Erythroblast (primary cell): ENCODE measurements at places on chromosomes 7 and 10.

DNA sequence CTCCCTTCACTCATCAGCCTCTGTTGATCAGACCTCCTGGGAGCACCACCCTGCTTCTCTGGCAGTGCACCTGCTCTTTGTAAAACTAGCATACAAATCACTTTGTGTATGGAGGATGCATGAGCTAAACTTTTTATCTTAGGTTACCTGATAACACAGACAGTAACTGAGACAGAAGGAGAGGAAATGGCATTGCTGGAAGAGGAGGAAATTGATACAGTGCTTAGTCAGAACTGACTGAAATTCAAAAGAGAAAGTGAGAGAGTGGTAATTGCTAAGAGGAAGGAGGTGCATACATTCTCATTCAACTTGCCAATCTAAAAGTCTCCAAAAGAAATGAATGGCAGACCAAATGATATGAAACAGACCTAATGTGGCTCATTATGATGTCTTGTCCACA, 1120.7 kb downstream of the GATA3 start:
- DNase-seq: no peak

- no peak for DNase-seq
Measured at GRCh38 chr7:157687845-157688532, 351.2 kb downstream of the DNAJB6 start.

GRCh38 chr10:129522041-129522585, 55.1 kb downstream of the MGMT start:
- no peak for DNase-seq

DNA sequence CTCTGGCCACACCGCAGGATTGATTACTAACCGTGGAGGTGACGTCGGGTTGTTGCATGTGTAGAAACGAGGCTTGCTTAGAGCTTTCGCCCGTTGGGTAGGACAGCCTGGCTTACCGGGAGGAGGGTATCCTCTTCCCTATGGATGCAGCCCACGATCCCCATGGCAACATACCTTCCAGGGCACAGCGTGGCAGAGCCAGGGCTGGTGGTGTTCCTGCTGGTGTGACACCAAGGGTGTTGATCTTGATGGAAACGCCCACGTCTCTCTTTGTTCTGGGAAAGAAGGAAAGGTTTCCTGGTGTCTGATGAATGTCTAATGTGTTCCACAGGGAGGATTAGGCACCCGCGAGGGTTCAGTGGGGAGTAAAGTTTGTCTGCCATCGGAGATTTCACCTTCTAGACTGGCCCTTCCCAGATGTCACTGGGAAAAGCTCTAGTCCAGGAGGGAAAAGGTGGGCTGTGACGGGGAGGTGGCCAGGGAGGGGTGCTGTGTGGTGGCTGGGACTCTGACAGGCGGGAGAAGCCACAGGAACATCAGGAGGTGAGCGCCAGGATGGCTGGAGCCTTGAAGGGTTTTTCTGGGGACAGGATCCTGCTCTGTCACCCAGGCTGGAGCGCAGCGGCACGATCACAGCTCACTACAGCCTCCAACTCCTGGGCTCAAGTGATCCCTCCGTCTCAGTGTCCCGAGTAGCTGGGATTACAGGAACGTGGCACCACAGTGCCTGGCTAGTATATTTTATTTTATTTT, 102.1 kb downstream of the CUX1 start:
- no peak for DNase-seq

- no peak for DNase-seq
Measured at GRCh38 chr10:79994556-79994955, 45.7 kb upstream of the SFTPD start.

DNA sequence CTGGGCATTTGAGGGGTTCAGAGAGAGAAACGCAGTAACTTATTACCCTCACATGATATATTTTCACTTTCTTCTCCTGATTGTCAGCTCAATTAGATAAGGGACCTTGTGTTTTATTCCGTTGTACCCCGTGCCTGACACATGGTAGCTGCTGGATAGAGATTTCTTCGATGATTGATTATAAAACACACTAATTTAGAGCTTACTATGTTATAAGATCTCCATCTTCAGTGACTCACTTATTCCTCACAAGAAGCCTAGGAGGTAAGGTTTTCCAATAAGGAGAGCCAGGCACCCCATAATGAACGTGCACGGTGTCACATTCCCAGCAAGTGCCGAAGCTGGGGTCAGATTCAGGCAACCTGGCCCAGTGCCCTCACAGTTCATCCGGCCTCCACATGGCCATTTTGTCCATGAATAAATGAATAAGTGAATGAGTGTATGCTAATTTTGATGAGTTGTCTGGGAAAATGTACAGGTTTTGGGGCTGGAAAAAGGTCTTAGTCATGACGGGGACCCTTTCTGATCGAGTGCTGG, 138.1 kb upstream of the CDCA7L start:
- no peak for DNase-seq

GRCh38 chr7:112137141-112138101, 68.8 kb downstream of the DOCK4 start:
- DNase-seq: no peak

GRCh38 chr7:46658281-46658680, 737.2 kb upstream of the IGFBP3 start:
- DNase-seq: no peak

- peak; percentile 40 for DNase-seq
Measured at GRCh38 chr10:75191821-75192568, 18.6 kb upstream of the VDAC2 start.

DNA sequence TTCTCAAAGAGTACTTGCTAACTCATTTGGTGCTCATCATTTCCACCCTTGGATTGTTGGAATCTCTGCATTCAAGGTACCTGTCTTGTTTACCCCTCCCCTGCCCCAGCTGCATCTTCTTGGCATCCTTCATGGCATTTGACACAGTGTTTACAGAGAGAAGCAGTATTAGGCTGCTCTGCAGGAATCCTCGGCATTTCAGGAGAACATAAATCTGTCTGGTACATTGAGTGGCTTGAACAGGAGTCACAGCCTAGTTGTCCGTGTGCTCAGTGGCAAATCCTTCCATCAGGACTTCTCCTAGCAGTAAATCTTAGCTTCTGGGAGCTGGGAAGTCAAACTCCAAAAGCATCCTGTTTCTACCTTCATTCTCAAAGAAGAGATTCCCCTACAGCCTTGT, 136.8 kb upstream of the YAE1 start:
- DNase-seq: no peak

- DNase-seq: no peak
Measured at GRCh38 chr7:81871606-81872265, 101.9 kb upstream of the HGF start.

DNA sequence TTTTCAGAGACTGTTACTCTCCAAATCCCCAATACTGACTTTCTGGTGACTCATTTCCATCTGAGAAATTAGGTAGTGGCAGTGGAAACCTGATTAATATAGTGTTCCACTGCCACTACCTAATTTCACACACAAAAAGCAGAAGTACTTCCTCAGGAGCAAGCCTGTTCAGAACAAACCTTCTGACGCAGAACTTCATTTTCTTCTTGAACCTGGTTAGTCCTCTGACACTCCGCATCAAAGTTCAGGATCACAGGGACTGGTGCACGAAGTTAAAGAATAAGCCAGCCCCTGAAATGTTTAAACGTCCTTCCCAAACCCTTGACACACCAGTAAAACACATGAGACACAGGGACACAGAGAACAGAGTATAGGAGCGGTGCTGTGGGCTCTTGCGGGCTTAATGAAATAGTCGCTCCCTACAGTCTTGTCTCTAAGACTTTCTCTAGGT, 4.4 kb downstream of the WDR91 start:
- no peak for DNase-seq

DNA sequence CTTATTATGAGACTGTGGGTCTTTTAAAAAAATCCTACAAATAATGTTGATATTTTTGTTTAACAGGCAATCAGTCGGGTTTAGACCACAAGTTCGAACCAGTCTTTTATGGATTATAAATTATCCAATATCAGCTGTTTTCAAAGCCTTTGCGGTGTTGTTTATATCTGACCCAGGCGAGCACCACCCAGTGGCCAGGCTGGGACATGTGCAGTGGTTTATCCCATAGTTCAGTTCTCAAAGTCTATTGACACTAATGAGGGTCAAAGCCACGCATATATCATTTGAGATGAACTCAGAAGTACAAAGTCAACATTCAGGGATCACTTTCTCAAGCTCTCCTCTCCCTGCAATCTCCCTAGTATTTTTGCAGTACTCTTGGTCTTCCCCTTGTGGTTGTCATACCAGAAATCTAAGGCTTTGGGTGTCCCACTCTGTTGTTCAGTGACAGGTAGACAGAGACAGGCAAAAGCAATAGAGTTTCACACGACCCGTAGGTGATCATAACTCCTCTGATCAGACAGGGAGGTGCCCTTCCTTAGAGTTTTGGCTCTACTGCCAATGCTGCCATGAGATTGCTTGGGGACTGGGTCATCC, 117.4 kb upstream of the POM121L12 start:
- peak; percentile 4 for DNase-seq

- DNase-seq: no peak
Measured at GRCh38 chr7:67807826-67808225, 811.2 kb downstream of the TYW1 start.

GRCh38 chr7:107995184-107996071, 7.5 kb downstream of the LAMB1 start:
- no peak for DNase-seq

GRCh38 chr7:150931199-150931869, 46.8 kb downstream of the KCNH2 start:
- DNase-seq: peak; percentile 57

DNA sequence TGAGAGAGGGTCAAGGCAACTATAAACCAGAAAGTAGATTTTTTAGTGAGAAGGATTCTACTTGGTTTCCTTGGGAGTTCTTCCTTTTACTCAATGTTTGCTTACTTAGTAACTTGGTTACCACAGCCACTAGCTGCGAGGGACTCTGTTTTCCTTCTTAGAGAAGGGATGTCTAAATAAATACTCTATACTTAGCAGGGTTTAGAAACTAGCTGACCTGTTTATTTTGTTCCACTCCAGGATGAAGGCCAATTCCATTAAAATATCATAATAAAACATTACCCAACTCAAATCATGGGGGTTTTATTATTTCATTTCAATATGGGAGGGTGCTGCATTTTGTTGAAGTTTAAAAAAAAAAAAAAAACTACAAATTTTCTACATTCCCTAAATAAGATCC, 87.3 kb downstream of the PPP1R3A start:
- no peak for DNase-seq

- no peak for DNase-seq
Measured at GRCh38 chr10:59580026-59580863, 129.4 kb downstream of the SLC16A9 start.

- no peak for DNase-seq
Measured at GRCh38 chr10:70223728-70224127, 9.5 kb downstream of the PPA1 start.

- DNase-seq: no peak
Measured at GRCh38 chr7:46191776-46192175, 270.7 kb upstream of the IGFBP3 start.

- no peak for DNase-seq
Measured at GRCh38 chr10:128848810-128849209, 618.2 kb upstream of the MGMT start.

DNA sequence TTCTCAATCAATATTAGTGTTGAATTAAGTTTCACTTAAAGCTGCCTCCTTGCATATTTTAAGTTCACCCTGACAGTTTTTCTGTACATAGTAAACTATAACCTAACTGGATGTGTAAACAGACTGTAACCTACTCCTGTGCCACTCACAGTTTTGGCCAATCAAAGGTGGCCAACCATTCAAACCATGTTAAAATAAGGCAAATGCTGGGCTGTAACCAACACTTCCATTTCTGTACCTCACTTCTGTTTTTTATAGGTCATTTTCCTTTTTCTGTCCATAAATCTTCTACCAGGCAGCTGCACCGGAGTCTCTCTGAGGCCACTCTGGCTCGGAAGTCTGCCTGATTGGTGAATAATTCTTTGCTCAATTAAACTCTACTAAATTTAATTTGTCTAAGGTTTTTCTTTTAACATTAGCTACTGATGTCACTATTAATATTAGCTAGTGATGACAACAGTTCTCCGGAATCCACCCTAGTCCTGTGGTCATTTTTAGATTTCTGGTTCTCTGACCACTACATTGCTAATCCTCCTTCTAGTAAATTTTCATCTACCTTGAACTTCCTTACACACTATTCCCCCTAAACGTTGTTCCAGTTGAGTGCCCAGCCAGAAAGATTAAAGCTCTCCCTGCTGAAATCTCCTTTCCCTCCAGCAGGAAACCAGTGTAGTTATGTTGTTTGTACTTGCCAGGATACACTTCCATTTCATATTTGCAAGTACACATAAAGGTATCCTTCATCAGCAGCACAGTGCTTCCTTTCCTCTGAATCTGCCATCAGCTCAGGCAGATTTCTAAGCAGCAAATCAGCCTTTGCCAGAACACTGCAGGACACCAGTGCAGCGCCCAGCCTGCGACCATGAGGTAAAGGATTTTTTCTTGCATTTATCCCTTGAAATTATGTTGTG, 18.6 kb upstream of the IFIT2 start:
- no peak for DNase-seq

GRCh38 chr7:88167223-88167622, 52.6 kb downstream of the SRI start:
- DNase-seq: no peak

DNA sequence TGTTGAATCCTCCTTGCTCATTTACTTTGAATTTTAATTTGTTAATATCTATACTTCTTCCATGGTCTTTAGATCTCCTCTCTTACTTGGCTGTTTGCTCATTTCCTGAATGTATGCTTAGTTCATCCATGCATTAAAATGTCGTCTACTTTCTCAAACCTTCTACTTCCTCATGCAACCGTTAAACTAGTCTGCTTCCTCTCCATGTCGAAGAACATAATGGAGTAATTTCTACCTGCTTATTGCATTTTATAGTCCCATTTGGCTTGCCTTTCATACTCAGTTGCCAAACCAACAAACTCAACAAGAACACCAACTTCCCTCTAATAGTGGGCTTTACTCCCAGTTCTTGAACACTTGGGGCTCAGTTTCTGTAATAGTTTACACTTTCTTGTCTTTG, 43.8 kb upstream of the SEMA3D start:
- no peak for DNase-seq

DNA sequence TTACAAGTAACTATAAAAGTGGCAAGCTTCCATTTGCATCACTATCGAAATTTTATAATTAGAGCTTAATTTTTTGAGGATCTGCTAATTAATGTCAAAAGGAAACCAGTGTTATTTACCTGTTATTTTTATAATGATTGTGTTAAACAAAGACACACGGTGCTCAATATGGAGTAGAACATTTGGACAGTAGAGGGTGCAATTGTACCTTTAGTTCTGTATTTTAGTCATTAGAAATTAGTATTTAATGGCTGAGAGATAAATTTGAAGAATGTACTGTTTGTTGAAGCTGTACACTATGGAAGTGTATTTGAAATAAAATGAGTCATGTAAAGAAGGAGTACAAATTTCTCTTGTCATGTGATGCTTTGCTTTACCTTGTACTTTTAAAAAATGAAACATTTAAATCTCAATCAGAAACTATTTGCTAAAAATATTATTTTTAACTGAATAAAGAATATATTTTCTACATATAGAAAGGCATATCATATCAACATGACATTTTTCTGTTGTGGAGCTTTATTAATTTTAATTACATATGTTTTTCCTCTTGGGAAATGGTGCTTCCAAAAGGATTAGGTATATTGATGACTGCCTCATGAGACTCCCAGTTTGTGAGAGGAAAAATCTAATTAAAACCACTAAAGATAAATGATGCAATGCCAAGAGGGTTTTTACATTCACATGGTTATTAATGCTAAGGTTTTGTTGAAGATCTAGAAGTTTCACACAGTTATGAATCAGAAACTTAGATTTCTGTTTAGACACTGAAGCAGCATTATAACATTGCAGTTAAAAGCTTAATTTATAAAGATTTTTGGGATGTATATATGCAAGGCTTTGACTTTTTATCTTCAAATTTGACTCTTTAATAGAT, 10.4 kb upstream of the PRKG1 start:
- DNase-seq: peak; percentile 30

GRCh38 chr10:788796-789748, 99.6 kb upstream of the DIP2C start:
- DNase-seq: peak; percentile 63
